Activated CD4-positive, alpha-beta T cell treated with anti-CD3 and anti-CD28 coated beads, Interleukin-2, amount 50 U/mL, for 48 hours (primary cell): ENCODE measurements at places on chromosomes 12 and 14.

- no peak for DNase-seq
These were observed 40.5 kb downstream of the ATP6V1D start for GRCh38 chr14:67319142-67319541.

DNA sequence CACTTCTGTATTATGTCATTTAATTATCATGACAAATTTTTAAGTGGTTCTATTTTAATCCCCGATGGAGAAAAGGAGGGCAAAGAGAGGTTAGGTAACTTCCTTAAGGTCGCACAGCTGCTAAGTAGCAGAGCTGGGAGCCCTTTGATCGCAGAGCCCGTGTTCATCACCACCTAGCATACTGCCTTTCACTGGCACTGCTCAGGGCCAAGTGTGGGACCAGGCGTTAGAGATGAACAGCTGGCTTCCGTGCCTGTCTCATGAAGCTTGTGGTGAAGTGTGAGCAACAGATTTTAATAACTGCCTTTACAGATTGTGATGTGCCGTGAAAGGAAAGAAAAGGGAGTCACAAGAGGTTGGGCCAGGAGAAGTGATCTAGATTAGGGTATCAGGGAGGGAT, 273.6 kb downstream of the AKAP6 start:
- no peak for DNase-seq

DNA sequence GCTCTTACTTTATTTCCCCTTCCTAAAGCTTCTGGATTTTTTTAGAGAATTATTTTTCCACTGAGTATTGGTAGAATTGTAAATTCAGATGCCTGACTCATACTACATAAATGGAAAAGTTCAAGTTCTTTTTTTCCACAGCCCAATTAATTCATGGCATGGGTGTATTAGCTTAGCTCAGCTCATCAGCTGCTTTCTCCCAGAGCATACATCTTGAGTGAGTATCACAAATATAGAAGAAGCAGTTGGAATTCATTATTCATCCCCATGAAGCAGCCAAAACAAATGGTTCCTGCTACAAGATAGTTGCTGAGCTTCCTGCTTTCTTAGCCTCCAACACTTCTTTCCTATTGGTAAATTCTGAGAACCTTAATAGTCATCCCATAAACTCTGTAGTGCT, 105.1 kb downstream of the C12orf50 start:
- DNase-seq: no peak

DNA sequence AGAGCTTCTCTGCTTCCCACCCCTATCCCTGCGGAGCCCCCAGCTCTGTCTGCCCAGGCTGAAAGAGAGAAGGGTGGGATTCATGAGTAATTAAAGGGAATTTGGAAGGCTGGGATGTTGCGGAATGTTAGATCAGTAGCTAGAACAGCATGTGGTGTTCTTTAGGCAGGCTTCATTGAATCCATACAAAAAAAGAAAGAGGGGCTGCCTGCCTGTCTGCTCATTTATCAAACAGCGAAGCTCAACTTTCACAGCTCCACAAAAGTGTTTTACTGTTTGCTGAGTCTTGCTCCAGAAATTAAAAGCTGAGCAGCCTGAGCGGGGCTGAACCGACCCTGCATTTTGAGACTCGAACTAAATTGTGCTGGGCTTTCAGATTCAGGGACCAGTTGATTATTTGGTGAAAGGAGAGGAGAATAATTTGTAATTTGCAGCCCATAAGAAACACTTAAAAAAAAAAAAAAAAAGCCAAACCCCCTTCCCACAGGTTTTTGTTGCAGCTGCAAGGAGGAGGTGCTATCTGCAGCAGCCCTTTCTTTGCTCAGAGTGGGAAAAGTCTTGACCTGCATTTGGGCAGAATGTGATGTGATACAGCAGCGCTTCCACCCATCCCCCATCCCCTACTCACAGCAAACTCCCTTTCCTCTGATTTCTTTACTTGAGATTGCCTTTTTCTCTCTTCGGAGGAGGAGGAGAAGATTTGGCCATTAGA, 89.7 kb downstream of the RFX4 start:
- no peak for DNase-seq

DNA sequence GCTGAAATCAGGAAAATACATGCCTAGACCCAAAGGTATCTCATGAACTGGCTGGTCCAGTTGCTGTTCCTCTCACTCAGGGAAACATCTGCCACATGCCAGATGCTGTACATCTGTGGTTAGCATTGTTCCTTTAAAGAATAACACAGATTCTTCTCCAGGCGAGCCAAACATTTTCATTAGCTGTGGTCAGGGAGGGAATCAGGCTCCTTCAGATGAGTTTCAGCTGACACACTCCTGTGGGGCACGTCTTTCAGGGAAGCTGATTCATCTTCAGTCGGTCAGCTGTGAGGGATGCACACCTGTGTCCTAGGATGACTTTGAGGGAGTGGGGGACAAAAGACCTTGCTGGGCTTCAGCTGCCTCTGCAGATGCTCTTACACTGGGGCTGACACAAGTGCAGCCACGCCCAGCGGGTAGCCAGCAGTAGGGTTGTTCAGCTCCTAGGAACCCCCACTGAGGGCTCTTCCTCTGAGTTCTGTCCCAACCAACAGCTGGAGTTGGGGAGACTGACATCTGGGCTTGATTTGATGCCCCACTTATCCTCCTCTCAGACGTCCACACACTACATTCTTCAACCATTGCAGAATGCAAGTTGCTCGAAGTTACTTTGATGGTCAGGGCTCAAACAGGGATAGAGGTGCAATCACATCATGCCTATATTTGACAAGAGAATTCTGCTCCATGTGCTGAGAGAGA, 155.0 kb downstream of the NUAK1 start:
- no peak for DNase-seq

GRCh38 chr12:2543801-2544200, 251.0 kb upstream of the FKBP4 start:
- peak; percentile 10 for DNase-seq

DNA sequence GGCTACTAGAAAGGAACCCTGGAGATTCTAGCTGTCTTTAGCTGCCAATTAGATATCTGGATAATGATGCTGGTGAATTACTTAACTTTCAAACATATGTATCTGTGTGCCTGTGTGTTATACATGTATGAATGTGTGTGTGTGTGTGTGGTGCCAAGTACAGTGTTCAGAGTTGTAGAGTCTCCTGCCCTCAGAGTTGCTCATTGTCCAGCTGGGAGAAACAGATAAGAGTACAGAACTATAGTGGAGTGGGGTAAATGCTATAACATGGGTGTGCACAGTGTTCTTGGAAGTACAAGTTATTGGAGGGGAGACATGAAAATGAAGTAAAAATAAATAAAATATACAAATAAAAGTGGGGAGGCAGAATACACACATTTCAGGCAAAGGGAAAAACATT, 23.6 kb upstream of the ADAM20 start:
- DNase-seq: no peak

DNA sequence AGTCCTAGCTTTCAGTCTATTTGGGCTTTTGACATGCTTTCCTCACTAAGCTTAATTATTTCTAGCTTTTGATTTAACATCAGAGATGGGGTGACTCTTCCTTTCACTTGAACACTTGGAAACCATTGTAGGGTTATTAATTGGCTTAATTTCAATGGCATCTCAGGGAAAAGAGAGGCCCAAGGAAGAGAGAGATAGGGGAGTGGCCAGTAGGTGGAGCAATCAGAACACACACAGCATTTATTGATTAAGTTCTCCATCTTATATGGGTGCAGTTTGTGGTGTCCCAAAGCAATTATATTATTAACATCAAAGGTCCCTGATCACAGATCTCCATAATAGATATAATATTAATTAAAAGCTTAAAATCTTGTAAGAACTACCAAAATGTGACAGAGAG, 1466.1 kb upstream of the SEL1L start:
- no peak for DNase-seq

DNA sequence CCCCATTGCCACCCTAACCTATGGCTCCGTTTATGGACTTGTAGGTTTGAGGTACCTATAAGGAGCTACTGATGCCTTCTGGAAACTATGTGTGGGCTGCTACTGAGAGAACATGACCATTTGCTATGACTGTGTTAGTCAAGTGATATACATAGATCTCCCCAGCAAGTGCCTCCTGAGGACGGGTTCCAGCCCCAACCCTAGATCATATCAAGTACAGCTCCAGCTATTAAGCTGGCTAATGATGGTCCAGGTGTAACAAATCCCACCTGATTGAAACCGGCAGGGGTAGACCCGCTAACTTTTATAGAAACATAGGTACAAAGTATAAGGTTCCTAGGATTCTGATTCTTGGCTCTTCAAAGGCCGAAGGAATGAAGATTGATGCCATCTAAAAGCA, 23.7 kb downstream of the NINJ2 start:
- DNase-seq: no peak

- DNase-seq: no peak
These were observed 386.2 kb downstream of the DIO2 start for GRCh38 chr14:79825046-79825521.

- no peak for DNase-seq
These were observed 228.8 kb downstream of the PPFIA2 start for GRCh38 chr12:81530352-81530751.

DNA sequence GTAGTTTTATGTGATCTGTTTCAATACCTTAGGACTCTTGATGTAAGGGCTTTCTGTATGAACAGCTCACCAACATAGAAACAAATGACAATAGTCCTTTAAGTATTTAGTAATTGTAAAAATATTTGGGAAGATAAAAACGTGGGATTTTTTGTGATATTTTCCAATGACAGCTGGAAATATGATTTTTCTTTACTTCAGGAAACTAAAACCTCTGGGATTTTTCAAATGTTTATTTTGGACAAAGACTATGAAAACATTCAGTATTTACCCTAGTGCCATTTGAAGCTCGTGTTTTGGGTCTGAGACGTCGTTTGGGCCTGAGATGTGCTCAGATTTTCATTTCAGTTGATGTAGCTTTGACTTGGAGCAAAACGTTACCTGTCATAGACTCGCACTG, 240.0 kb downstream of the BMP4 start:
- no peak for DNase-seq

GRCh38 chr12:103529306-103529705, 33.5 kb upstream of the C12orf42 start:
- DNase-seq: no peak

GRCh38 chr12:80241576-80242273, 142.4 kb downstream of the OTOGL start:
- DNase-seq: no peak

DNA sequence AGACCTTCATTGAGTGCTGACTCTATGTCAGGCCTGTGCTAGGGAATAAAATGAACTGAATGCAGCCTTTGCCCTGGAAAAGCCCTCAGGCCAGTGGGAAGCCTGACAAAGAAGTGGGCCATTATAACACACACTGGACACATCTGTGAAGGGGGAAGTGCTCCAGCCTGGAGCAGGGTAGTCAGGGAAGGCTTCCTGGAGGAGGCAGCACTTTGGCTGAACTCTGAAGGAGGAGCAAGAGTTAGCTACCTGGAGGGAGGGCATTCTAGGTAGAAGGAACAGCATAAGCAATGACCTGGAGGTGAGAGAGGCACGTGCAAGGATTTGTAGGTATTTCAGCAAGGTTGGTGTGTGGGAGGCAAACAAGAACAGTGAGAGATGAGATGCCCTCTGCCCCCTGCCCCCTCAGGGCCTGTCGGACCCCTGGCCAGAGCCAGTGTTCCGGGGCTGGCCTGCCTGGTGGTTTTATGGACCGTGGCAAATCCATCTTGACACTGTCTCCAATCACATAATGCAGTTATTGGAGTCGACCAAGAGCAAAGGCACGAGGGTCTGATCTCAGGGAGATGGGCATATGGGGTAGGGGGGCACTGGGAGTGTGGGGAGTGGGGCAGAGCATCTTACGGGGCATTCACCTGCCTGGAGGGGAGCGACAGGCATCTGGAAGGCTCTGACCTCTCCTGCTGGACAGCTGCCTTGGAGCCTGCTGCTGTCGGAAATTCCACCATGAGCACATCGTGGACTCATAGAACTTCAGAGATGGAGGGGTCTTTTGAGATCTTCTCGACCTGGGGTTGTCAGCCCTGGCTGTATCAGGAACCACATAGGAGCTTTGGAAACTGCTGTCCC, 2.7 kb upstream of the FAM222A start:
- no peak for DNase-seq

- no peak for DNase-seq
These were observed 2.9 kb upstream of the HMGA2 start for GRCh38 chr12:65821336-65821735.

DNA sequence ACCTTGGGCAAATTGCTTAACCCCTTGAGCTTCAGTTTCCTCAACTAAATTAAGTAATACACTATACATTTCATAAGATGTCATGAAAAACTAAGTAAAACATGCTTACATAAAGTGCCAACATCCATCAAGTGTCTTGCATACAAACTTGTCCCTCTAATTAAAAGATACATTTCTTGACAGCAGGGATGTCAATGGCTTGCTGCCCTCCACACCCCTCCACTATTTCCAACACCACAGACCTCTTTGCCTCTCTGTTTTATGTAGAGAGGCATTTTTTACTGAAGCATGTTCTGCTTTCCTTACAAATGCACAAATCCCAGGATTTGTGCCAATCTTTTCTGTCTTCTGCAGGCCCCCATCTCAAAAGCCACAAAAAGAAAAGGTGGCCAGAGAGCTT, 89.0 kb upstream of the HOXC13 start:
- no peak for DNase-seq

DNA sequence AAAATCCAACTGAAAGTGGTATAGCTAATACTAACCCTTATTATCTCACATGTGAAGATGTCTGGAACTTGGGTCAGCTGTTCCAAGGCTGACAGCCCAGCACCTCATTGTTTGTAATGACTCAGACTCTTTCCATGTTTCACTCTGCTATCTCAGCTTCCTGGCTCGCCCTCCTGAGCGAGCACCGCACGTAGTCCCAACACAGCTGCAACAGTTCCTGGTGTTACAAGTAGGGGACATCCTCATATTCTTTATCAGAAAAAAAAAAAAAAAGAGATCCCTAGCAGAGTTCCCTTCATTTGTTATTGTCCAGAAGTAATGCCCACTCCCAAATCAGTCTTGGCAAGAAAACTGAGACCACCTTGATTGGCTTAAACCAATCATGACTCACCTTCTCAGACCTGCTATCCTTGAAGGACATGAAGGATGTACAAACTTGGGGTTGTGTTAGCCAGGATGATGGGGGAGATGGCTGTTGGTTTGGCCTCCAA, 92.5 kb downstream of the ADCK1 start:
- DNase-seq: no peak

GRCh38 chr12:29816874-29817725, 33.4 kb upstream of the TMTC1 start:
- DNase-seq: no peak

DNA sequence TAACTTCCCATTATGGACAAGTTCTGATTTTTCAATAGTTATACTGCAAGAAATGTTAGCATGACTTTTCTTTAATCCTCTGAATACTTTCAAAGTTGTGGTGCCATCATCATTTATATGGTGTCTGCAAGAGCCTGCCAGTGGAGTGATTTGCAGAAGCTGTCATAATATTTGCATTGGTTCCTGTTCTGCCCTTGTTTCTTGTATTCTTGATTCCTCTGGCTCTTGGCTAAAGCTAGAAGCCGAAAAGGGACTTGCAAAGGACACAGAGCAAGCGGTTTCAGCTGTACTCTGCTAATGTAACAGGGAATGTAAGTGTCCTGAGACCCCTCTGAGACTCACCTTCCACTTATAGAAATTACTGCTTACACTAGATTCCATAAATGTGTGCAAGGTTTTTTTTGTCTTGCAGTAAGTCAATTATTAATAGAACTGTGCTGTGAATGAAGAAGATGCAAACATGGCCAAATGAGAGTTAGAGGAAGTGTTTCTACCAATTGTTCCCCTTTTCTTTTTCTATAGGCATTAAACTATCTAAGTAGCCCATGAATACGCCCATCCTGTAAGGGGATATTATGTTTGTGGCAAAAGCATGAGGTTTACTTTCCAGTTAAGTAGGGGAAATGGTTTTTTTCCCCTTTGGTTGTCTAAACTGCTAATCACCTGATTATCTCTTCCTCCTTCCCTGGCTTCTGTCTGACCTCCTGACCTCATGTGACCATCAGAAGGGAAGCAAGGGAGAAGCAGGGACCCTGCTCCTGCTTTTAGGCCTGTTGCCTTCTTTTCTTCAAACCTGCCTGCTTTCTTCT, 5.3 kb downstream of the DYRK4 start:
- no peak for DNase-seq
